ENCODE measurements at places on chromosomes 16 and 17. TPM values are rescaled to one million over a fixed set of nuclear protein-coding genes. Genes with fewer than 3 reads are reported as not detected.

HSPB9 gene
- 0.05 TPM for polyA plus RNA-seq

TXNDC17 gene
- 147 TPM for polyA plus RNA-seq

HBA1 gene
- 0.27 TPM for polyA plus RNA-seq

IGSF6 gene
- polyA plus RNA-seq, result not detected

RGS11 gene
- 0.11 TPM for polyA plus RNA-seq

Measured in HepG2 (cell line).